MM.1S (cell line): ENCODE measurements at places on chromosomes 5 and 9.

DNA sequence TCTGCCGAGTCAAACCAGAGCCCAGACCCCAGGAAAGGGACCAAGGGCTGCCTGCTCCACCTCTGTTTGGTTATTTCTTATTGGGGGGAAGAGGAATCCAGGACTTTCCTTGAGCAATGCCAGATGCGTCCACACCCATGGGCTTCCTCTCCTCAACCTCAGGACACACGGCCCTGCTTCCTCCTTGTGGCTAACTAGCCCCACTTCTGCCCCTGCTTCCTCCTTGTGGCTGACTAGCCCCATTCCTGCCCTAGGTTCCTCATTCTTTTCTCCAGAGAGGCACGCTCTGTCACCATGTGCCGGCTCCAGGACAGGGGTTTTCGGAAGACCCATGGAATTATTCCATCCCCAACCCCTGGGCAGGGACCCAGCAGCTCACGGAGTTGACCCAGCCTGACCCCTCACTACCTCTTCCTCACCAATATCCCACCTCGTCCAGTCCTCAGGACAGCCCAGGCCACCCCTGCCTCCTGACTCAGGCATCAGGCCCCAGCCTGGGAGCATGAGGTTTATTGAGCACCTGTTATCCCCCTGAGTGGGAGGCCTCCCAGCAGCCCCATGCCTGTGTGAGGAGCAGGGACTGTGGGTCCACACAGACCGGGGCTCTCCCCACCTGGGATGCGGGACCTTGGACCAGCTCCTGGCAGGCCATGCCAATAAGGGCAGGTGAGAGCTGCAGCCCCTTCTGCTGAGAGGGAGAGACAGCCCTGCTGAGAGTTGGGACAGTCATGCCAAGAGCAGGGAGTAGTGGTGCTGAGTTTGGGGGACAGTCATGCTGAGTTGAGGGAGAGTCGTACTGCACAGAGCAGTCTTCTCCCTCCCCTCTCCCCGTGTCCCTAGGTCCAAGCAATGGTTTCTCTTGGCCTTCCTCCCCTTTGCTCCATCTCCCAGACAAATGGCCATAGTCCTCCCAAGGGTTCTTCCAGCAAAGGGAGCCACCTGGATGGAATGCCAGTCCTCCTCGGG, 11.8 kb upstream of the FCN1 start:
- no peak for DNase-seq

GRCh38 chr5:74107899-74108298, 481.9 kb downstream of the ARHGEF28 start:
- no peak for DNase-seq

GRCh38 chr5:126234563-126235195, 188.5 kb upstream of the GRAMD2B start:
- peak; percentile 71 for DNase-seq

DNA sequence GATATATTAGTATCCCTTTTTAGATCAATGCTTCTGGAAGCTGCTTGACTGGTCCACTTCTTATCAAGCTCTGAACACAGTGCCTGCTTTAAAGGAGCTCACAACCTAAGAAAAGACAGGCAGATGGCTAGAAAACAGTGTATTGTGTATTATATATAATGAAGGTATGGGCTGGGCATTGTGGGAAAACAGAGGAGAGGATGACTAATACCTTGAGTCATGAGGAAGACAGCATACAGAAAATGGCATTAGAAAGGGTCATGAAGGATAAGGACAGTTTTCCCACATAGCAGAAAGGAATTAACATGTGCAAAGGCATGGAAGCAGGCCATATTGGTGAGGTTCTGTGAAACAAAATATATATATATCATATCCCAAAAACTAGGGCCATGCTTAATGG, 309.6 kb downstream of the MLLT3 start:
- DNase-seq = no peak

- DNase-seq = no peak
Measured at GRCh38 chr5:144531188-144531587, 360.5 kb downstream of the KCTD16 start.

DNA sequence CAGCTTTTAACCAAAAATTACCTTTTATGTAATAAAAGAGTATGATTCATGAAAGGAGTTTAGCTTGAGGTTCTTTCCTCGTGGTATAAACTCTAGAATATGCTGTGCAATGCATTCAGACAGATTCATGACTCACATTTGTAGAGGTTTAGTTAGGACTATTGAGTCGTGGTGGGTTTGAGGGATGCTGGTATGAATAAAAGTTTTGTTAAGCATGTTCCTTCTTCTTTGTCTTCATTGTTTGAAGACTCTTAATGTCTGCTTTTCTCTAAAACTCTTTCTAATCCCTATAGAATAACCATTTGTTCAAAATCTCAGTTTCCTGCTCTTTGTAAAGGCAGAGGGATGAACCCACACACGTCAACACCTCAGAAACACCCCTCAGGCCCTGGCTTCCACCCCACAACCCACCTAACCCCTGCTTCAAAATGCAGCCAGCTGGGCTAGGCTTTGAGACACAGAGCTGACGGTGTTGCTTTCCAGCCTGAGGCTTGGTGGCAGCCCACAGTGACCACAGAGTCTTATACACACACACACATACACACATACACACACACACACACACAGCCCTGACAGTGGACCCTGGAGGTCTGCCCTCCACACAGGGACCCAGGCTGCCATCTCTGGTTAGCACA, 69.0 kb upstream of the IRX1 start:
- DNase-seq = no peak

- no peak for DNase-seq
Measured at GRCh38 chr5:131496400-131496713, 138.7 kb downstream of the RAPGEF6 start.

DNA sequence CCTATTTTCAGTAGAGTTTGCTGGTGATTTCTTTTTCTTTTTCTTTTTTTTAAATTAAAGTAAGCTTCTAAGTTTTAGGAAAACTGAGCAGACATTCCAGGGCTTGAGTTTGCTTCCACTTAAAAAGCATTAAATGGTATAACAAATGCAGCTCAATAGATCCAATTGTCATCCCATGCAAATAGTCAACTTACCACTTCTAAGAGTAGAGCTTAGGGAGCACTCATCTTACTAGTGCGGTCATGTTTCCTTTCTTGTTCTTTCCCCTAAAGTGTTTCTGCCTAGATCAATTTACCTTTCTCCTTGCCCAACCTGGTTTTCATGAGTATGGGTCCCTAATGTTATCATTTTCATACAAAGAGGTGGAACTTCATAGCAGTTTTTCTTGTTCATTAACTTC, 13.0 kb upstream of the CEP120 start:
- DNase-seq = no peak

- DNase-seq = no peak
Measured at GRCh38 chr5:146860213-146860893, 18.2 kb downstream of the PPP2R2B start.

DNA sequence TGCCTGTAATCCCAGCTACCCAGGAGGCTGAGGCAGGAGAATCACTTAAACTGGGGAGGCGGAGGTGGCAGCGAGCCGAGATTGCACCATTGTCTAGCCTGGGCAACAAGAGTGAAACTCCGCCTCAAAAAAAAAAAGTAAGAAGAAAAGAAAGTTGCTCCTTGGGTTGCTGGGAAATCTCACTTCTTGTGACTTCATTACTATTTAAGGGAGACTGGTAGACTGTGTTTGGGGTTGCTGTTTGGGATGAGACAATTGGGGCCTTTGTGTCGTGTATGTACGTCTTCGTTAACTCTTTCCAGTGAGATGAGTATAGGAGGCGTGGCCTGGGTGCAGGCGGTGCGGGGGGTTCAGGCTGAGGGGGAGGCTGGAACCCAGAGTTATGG, 11.6 kb downstream of the NDST1 start:
- no peak for DNase-seq

- no peak for DNase-seq
Measured at GRCh38 chr9:87292449-87293191, 205.0 kb upstream of the DAPK1 start.

GRCh38 chr5:138465261-138466124, at the start of gene EGR1:
Gene EGR1 (plus strand): TSS chr5:138465479. CDS start chr5:138465762, 283 bp downstream.
- DNase-seq = peak; percentile 86

DNA sequence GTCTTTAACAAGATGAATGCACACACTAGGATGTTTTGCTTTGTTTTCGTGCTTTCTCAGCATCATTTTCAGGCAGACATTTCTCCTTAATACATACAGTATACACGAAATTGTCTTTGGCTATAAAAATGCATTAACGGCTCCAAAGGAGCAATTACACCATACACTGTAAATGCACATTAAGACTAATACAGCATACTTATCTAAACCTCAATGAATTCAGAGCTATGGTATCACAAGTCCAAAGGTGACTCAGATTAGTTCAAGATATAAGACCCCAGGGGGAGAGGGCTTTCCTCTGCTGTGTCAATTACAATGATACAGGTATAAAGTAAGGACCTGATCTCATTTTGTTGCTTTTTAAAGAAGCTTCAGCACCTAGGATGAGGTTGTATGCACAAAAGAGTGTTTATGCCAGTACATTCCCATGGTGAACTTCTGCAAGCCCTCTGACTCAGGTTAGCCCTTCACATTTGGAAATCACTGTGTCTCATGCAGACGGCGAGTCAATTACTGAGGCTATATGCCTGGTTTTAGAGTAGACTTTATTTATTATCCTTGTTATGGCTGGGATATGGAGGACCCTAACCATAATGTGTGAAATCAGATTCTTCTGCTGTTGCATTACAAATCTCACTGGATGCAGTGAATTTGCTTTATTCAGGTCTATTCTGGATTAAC, 233.3 kb downstream of the ZNF608 start:
- no peak for DNase-seq

GRCh38 chr9:124617477-124618141, 110.4 kb upstream of the NR5A1 start:
- peak; percentile 66 for DNase-seq

DNA sequence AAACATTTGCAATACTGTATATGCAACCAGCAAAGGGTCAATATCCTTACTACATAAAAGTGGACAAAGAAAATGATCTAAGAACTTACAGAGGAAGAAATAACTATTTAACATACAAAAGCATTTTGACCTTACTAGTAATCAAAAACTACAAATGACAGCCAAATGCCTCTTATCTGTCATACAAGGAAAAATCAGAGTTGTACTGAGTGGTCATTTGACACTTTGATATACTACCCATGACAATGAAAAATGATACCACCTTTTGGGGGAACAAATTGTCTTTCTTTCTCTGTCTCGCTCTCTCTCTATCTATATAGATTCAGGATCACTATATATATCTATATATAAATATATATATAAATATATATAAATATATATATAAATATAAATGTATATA, 50.4 kb upstream of the ZSWIM6 start:
- no peak for DNase-seq
